ENCODE measurements at places on chromosomes 4 and X. TPM values are rescaled to one million over a fixed set of nuclear protein-coding genes. Genes with fewer than 3 reads are reported as not detected.
A peak's percentile ranks its signal among the peaks of the same experiment; 100 is the strongest.

FAM9B gene
- total RNA-seq = not detected

TMEM128 gene
- total RNA-seq = 12.9 TPM

TMEM156 gene
- total RNA-seq = 5.8 TPM

SLC10A4 gene
- total RNA-seq = 1.2 TPM

SPARCL1 gene
- total RNA-seq = 0.57 TPM

FAAH2 gene
- 0.10 TPM for total RNA-seq

PPP4R3C gene
- total RNA-seq = not detected

- no peaks in the 10 kb centered on the region for H3K36me3 ChIP-seq
- no peak for DNase-seq
- no peaks in the 10 kb centered on the region for H3K4me1 ChIP-seq
- H3K27me3 ChIP-seq = no peaks in the 10 kb centered on the region
Observed at GRCh38 chr4:152988721-152989553, 52.8 kb downstream of the FHDC1 start.

GRCh38 chr4:74490736-74491135, 45.8 kb downstream of the AREG start:
- no peaks in the 10 kb centered on the region for H3K4me1 ChIP-seq
- H3K36me3 ChIP-seq = no peaks in the 10 kb centered on the region
- H3K27me3 ChIP-seq = no peaks in the 10 kb centered on the region
- no peak for DNase-seq
- H3K27ac ChIP-seq = no peak overlapping the region

GRCh38 chr4:101328063-101328602, 19.2 kb downstream of the PPP3CA start:
- H3K27ac ChIP-seq = no peak overlapping the region
- no peak overlapping the region for H3K4me3 ChIP-seq
- H3K27me3 ChIP-seq = no peaks in the 10 kb centered on the region

- H3K27ac ChIP-seq = no peak overlapping the region
- H3K36me3 ChIP-seq = no peaks in the 10 kb centered on the region
- no peaks in the 10 kb centered on the region for H3K4me1 ChIP-seq
- no peak for DNase-seq
- H3K4me3 ChIP-seq = no peak overlapping the region
Observed at GRCh38 chr4:76278583-76278982, 27.1 kb downstream of the FAM47E start.

DNA sequence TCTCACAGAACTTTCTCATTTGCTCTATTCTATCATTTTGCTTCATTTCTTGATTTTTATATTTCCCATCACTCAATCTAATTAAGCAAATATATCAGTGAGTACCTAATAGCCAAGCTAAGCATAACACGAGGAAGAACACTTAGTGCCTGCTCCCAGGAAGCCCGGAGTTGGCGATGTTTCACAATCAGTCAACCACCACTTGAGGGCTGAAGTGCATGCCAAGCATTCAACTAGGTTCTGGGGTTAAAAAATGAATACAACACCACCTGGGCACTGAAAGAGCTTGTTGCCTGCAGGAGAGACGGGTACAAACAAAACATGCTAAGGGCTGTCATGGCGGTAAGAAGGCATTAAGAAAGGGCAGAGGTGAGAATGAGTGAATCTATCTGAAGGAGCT, 47.5 kb downstream of the UCHL1 start:
- no peak overlapping the region for H3K27ac ChIP-seq
- H3K36me3 ChIP-seq = no peaks in the 10 kb centered on the region
- DNase-seq = no peak
- H3K4me3 ChIP-seq = no peak overlapping the region
- no peaks in the 10 kb centered on the region for H3K27me3 ChIP-seq

DNA sequence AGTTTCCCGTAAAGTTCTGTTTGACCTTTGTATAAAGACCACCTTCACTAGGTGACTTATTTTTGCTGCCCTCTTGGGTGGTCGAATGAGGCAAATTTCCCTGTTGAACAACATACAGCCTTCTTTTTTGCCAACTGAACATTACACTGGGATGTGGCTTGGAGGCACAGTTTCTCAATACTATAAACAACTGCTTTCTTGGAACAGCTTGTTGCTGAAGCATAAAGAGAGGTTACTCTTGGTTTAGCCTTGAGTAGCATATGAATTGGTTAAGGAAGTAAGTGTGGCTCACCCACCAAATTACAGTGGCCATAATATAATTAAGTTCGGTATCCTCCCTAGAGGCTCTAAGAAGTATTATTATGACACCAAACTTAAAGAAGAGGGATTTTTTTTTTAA, 40.0 kb downstream of the HHIP start:
- H3K27ac ChIP-seq = no peak overlapping the region
- DNase-seq = no peak
- H3K4me1 ChIP-seq = no peaks in the 10 kb centered on the region
- no peaks in the 10 kb centered on the region for H3K36me3 ChIP-seq
- no peak overlapping the region for H3K4me3 ChIP-seq

GRCh38 chr4:1862055-1862911, 6.3 kb upstream of the LETM1 start:
- H3K27me3 ChIP-seq = no peaks in the 10 kb centered on the region
- H3K4me3 ChIP-seq = no peak overlapping the region
- H3K27ac ChIP-seq = no peak overlapping the region

DNA sequence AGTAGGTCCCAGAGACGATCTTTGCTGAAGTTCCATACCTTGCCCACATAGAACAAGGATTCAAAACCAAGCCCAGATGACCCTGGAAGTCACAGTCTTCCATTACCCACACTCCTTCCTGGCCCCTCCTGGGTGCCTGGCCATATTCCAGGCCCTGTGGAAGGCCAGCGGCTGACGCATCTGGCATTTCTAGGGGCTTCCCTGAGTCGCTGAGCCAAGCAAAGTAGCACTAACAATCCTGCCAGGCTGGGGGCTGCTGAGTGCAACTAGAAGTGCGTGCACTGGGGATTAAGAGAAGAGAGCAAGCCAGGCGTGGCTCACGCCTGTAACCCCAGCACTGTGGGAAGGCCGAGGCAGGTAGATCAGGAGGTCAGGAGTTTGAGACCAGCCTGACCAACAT, 175.2 kb upstream of the CPEB2 start:
- no peaks in the 10 kb centered on the region for H3K36me3 ChIP-seq
- H3K27me3 ChIP-seq = no peaks in the 10 kb centered on the region
- H3K27ac ChIP-seq = no peak overlapping the region
- H3K4me3 ChIP-seq = no peak overlapping the region

- no peak overlapping the region for H3K4me3 ChIP-seq
- H3K27ac ChIP-seq = no peak overlapping the region
- H3K36me3 ChIP-seq = no peaks in the 10 kb centered on the region
Observed at GRCh38 chrX:19791562-19791961, 95.8 kb downstream of the SH3KBP1 start.

DNA sequence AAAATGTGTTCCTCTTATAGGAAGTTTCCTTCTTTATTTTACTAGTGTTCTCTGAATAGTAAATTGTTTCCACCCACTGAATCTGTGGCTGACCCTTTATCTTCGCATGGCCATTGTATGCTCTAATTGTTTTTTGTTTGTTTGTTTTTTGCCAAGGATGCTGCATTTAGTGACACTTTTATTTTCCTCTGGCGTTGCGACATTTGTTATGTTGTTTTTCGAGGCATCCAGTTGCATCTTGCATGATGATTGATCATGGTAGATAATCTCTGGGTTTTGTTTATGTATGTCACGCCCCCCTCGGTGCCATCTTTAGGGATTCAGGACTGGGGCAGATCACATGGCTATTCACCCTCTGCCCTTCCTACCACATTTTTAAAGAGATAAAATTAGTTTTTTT, 2.2 kb downstream of the NMU start:
- H3K27me3 ChIP-seq = peaks cover 16% of the 10 kb centered on the region
- no peak overlapping the region for H3K4me3 ChIP-seq
- DNase-seq = no peak
- H3K4me1 ChIP-seq = peaks cover 8% of the 10 kb centered on the region
- H3K27ac ChIP-seq = no peak overlapping the region

GRCh38 chrX:16589211-16589610, 60.7 kb upstream of the S100G start:
- no peaks in the 10 kb centered on the region for H3K4me1 ChIP-seq
- H3K36me3 ChIP-seq = no peaks in the 10 kb centered on the region
- H3K27me3 ChIP-seq = no peaks in the 10 kb centered on the region
- H3K4me3 ChIP-seq = no peak overlapping the region
- no peak for DNase-seq

DNA sequence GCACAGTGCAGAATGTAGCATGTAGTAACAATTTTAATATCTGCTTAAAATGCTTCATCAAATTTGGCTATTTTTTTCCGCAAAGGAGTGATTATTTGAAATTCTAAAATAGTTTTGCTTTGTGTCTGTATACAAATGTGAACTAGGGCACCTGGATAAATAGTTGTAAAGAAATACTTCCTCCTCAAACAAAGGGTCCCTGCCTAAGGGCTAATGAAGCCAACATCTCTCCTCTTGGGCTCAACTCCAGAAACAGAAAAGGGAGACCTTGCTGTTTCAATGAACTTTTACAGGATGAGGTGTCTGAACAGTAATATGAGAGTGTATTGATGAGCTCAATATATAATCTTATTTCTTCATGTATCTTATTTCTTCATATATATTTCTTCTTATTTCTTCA, 30.8 kb upstream of the SCOC start:
- no peak for DNase-seq
- H3K27ac ChIP-seq = no peak overlapping the region
- no peaks in the 10 kb centered on the region for H3K36me3 ChIP-seq
- H3K27me3 ChIP-seq = no peaks in the 10 kb centered on the region
- H3K4me1 ChIP-seq = no peaks in the 10 kb centered on the region
- no peak overlapping the region for H3K4me3 ChIP-seq

GRCh38 chrX:70434914-70435586, 9.6 kb upstream of the DLG3 start:
- no peaks in the 10 kb centered on the region for H3K27me3 ChIP-seq
- H3K27ac ChIP-seq = peak overlapping the region; percentile 34
- peaks cover 7% of the 10 kb centered on the region for H3K4me1 ChIP-seq
- H3K4me3 ChIP-seq = peak overlapping the region; percentile 93
- no peaks in the 10 kb centered on the region for H3K36me3 ChIP-seq

DNA sequence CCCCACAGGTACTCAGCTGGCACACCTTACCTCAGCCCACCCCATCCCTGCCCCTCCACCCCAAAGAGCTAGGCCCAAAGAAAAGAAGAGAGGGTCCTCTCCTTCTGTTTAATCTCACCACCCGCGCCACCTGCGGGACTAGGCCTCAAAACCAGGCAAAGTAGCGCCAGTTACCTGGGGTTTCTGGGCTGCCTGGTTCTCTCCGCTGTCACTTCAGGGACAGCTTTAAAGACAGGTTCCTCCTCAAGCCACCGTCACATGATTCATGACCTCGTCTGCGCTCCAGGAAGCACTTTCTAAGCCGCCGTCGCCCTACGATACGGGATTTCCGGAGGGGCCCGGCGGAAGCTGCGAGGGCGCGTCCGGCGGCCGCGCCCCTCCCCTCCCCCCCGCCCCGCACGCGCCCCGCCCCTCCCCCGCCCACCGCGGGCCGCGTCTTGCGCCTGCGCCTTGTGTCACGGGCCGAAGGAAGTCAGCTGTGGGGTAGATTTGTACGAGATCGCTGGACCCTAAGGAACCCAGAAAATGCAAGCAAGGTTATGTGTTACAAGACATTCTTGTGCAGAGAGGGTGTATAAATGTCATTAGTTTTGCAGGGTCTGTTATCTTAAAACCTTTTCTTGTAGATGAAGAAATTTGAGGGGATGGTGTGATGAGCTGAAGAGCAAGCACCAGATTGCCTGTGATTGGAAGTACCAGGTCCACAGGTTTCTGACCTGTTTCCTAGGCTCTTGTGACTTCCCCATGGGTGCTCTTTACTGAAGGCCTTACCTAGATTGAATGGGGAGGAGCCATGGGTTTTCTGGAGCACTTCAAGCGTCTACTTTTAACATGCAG, at the start of gene LAMTOR3:
TSS of gene LAMTOR3 (minus strand) at position 267 of the 837 bp plus-strand sequence. CDS start 464 bp downstream, outside the sequence.
- H3K4me3 ChIP-seq = peak within 1 kb of the TSS; percentile 78
- H3K36me3 ChIP-seq = no peaks in the 10 kb centered on the region
- H3K27me3 ChIP-seq = no peaks in the 10 kb centered on the region

DNA sequence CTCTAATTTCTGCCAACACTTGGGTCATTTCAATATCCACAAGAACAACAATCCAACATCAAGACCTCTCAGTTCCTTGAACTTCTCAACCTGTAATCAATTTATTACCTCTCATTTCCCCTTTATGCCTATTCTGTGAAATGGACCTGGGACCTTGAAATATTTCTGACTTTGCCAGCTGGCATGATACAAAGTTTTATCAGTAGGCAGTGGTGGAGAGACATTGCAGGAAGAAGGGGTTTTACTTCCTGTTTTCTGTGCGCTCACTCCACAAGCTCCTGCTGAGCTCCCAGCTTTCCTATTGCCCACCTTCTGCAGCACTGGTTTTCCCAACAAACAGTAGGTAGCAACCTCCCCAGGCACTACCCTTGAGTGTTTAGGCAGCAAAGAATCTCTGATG, 3.5 kb upstream of the ARHGEF6 start:
- H3K4me3 ChIP-seq = no peak overlapping the region
- no peaks in the 10 kb centered on the region for H3K36me3 ChIP-seq
- no peaks in the 10 kb centered on the region for H3K27me3 ChIP-seq
- peaks cover 46% of the 10 kb centered on the region for H3K4me1 ChIP-seq
- peak overlapping the region; percentile 91 for H3K27ac ChIP-seq

GRCh38 chrX:37752281-37752680, 27.6 kb upstream of the CYBB start:
- H3K27me3 ChIP-seq = no peaks in the 10 kb centered on the region
- H3K4me1 ChIP-seq = no peaks in the 10 kb centered on the region
- DNase-seq = no peak
- H3K27ac ChIP-seq = no peak overlapping the region
- no peaks in the 10 kb centered on the region for H3K36me3 ChIP-seq
- H3K4me3 ChIP-seq = no peak overlapping the region

DNA sequence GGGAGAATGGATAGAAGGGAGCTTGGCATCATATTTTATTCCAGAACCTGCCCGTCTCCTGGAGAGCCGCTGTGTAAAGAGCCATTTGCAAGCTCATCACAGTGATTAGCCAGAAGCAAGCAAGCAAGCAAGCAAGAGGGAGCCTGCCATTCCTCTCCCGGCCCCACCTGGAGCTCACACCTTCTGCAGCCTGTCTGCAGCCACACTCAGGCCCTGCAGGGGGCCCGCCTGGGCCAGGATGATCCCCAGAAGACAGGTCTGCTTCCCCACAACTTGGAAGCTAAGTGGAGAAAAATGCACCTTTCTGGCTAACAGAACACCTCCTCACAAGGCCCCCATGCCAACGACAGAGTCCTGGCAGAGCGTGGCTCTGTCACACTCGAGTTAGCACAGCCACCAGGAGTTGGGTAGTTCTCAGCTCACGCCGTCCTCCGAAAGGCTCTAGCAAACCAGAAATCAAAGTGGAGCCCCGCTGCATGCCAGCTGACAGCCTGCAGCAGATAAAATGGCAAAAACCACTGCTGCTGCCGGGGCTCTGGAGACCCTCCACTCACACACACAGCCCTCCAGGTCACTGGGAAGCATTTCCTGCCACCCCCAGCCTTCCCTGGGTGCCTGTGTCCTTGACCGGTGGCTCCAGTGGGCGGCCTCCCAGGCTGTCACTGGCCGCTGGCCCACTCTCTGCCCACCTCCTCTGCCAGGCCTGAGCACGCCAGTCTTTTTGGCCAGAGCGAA, 54.9 kb downstream of the DCTD start:
- no peaks in the 10 kb centered on the region for H3K4me1 ChIP-seq
- no peak overlapping the region for H3K4me3 ChIP-seq
- DNase-seq = no peak
- H3K27ac ChIP-seq = no peak overlapping the region
- H3K27me3 ChIP-seq = no peaks in the 10 kb centered on the region
